ENCODE measurements at places on chromosomes 2 and 18. TPM values are rescaled to one million over a fixed set of nuclear protein-coding genes. Genes with fewer than 3 reads are reported as not detected.

DNA sequence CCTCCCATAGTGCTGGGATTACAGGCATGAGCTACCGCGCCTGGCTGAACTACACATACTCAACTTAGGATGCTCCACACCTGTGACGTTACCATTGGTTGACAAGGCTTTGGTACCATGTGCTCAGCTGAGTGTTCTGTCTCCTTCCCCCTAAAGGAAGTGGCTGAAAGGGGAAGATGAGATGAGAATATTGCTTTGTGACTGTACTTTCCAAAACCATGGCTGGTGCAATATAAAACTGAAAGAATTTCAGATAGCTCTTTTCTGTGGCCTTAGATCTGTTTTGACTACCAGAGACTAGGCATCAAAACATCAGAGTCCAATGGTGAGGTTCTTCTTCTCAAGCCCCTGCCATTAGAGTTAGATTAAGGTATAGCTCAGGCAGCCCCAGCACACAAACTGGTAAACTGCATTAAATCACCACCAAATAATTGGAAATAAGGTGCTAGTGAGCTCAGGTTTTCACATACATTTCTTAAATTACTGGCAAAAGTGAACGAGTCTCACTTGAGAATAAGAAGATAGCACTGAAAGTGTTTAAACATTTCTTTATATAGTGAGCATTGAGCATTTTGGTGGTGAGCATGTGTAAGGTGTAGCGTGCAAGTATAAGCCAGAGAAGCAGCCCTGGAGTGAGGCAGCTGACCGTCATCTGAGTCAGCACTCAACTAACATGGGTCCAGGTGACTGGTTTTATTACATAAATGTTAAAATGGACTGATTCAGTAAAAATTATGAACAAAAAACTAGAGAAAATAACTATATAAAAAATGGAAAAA, 113.5 kb upstream of the FZD5 start:
- no peak for DNase-seq

GRCh38 chr2:86300496-86300895, 36.9 kb downstream of the REEP1 start:
- DNase-seq: no peak

GRCh38 chr18:12841070-12841469, 43.0 kb downstream of the PTPN2 start:
- no peak for DNase-seq

GRCh38 chr18:79624356-79625170, 55.0 kb upstream of the CTDP1 start:
- DNase-seq: no peak

GRCh38 chr18:79123948-79124347, 54.8 kb downstream of the ATP9B start:
- DNase-seq: no peak

NPPC gene
- total RNA-seq: 0.61 TPM

Data from activated T-cell treated with anti-CD3 and anti-CD28 coated beads, Interleukin-2, amount 50 U/mL, for 4 hours (primary cell).